ENCODE measurements at places on chromosomes 5 and 9.

DNA sequence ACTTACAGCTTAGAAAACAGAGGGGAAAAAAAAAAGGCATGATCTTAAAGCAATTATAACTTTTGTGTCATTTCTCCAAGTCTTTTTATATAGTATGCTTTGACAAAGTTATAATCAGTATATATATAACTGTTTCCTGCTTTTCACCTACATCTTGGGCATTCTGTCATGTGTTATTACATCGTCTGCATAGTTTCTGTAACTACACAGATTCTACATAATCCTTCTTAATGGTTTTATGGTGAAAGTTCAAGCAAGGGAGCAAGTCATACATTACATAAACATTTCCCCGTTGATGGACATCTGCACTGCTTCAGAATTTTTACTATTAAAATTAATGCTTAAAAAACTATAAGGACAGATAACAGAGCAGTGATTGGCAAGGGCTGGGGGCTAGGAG is 12.1 kb downstream of the FEM1C start:
- no peak for DNase-seq

- no peak for DNase-seq
Measured at GRCh38 chr9:20580673-20581072, 41.6 kb downstream of the MLLT3 start.

DNA sequence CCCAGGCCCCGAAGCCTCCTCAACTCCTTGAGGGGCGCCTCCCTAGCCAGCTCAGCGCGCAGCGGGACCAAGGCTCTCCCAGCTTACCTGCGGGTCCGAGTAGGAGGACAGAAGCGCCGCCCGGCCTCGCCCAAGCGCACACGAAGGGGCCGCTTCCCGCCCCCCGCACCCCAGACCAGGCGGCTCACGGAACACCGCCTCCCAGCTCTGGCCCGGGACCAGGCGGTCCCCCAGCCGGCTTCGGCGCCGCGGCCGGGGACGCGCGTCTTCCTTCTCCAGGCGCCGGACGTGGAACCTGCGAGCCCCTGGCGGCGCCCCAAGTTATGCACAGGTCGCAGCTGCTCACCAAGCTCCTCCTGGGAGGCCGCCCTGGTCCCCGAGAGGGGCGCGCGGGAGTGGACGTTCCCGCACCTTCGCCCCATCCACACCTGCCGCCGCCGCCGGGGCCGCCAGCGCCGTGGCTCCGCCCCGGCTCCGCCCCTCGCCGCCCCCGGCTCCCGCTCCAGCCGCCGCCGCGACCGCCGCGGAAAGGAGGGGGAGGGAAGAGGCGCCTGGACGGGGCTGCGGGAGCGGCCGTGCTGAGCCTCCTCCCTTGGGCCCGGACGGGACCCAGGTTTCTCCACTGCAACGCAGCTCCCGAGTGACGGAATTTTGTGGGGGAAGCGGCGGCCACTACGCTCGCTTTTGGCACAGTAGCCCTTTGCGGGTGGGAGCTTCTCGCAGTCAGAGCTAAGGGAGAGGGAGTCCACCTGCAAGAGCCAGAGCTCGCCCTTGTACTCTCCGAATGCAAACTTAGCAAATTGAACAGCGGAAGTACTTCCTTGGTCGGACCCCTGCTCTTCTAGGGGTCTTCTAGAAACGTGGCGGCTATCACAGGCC is 77.5 kb upstream of the IFNE start:
- DNase-seq, result peak; percentile 65

DNA sequence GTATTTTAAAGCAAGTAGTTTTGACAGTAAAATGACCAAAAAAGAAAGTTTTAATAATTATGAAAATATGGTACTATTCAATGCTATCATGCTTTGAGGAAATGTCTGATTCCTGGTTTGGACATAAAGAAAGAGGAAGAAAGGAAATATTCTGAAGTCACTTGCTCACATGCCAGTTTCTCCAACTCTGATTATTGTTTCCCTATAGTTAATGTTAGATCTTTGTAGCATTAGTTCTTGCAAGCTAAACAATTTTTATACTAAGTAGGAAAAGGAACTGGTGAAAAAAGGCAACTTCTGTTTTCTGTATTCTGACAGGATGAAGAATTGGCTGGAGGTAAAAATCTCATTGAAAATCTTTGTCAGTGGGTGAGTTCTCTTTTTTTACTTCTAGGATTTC is 119.5 kb downstream of the YTHDC2 start:
- DNase-seq, result no peak

DNA sequence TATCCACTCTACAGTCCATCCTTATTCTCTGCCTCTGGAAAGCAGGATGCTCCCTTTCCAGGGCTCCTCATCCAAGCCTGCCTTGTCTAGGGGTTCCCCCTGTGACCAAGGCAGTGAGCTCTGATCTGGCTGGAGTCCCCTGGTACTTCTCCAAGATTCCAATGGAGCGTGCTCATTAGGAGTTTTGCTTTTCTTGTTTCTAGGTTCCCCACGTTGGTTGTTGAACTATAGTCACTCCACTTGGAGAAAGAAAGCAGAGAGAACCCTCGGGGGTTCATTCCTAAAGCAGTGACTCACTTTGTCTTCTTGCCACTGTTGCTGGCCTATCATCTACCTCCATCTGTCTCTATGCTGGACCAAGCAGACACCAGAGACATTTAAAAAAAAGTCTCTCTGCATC is 192.6 kb downstream of the TLE4 start:
- DNase-seq, result no peak

DNA sequence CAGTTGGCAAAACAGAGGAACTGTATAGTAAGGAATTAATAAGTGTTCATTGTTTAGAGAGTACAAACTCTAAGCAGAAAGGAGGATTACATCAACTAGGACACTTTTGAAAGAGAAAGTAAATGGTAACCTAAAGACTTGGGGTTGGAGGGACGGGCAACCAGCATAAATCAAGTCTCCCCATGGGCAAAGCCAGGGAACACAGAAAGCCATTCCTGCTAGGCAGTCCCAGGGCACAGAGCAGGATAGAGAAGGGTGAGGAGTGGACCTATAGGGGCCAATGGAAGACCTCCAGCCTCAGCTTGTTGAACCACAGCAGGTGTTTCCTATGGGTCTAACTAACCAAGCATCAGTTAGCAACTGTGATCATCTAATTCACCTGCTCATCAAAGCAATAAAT is 9.2 kb upstream of the ERAP1 start:
- DNase-seq, result no peak

GRCh38 chr5:43168175-43168574 is 23.9 kb upstream of the NIM1K start:
- no peak for DNase-seq

GRCh38 chr5:150485693-150486401 is 22.1 kb upstream of the NDST1 start:
- peak; percentile 53 for DNase-seq

- DNase-seq, result peak; percentile 2
Measured at GRCh38 chr5:53170746-53171349, 61.3 kb upstream of the MOCS2 start.

GRCh38 chr5:83718195-83718825 is 2.3 kb downstream of the HAPLN1 start:
- peak; percentile 29 for DNase-seq

DNA sequence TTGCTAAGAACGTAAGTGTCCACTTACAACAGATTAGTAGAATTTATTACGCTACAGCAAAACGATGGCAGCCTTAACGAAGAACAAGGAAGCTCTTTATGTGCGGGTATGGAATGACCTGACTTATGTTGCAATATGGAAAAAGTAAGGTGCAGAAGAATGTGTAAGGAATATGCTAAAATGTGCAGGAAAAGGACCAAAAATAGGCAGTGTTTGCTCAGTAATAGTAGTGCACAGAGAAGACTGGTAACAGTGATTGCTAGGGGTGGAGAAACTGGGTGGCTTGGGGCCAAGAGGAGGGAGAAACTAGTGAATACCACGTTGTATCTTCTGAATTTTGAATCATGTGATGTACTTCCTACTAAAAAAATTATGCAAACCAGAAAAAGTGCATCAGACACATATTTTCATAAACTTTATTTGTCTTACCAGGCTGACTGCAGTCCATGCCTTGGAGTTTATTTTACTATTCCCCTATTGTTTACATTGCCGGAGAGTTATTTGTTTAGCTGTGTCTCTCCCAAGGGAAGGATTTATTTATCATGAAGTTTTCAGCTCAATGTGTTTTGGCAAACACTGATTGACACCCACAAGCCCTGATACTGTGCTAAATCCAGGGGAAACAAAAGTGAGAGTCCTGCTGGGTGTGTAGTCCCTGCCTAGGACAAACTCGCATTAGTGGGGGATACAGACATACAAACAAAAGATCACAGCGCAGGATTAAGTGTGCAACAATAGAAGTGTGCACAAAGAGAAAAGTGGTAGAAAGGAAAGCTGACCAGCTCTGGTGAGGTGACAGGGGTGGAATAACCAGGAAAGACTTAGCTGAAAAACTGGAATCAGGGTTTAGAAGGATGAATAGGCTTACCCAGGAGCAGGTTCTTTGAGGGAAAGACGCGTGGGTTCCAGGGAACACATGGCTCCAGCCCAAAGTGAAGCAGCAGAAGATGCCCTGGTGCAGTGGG is 34.0 kb upstream of the ZNF484 start:
- DNase-seq, result no peak

DNA sequence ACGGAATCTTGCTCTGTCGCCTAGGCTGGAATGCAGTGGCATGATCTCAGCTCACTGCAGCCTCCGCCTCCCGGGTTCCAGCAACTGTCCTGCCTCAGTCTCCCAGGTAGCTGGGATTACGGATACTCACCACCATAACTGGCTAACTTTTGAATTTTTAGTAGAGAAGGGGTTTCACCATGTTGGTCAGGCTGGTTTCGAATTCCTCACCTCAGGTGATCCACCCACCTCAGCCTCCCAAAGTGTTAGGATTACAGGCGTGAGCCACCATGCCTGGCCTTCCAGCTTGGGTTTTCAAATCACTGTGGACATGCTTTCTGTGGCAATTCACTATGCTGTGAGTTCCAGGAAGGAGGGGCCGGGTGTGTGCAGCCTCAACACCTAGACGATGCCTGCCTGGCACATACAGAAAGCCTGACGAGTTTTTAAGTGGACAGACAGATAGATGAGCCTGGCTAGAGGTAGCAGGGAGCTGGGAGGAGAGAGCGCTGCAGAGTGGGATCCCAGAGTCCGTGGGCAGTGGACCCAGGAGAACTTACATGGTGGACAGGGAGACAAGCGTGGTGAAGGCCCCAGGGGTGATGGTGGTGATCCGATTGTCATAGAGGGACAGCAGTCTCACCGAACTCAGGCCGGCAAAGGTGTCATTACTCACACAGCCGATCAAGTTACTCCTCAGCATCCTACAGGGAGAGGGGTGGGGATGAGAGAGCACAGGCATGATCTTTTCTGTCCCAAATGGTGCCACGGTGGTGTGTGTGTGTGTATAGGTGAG is 173.4 kb upstream of the PANK3 start:
- DNase-seq, result no peak

DNA sequence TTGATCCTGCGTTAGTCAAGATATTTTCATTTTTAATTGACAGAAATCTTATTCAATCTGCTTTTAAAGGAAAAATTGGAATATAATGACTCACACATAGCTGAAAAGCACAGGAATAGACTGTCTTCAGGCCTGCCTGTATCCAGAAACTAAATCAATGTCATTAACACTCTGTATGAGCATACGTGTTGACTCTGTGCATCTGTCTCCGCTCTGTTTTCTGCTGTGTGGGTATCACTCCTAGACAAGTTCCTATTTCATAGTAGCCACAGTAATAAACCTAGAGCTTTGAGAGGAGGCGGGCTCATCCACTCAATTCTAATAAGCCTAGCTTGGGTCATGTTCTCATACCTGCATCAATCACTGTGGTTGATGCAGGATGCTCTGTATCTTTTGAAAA is 267.6 kb downstream of the KCTD16 start:
- no peak for DNase-seq

- no peak for DNase-seq
Measured at GRCh38 chr5:5634817-5635216, 212.3 kb downstream of the ICE1 start.

DNA sequence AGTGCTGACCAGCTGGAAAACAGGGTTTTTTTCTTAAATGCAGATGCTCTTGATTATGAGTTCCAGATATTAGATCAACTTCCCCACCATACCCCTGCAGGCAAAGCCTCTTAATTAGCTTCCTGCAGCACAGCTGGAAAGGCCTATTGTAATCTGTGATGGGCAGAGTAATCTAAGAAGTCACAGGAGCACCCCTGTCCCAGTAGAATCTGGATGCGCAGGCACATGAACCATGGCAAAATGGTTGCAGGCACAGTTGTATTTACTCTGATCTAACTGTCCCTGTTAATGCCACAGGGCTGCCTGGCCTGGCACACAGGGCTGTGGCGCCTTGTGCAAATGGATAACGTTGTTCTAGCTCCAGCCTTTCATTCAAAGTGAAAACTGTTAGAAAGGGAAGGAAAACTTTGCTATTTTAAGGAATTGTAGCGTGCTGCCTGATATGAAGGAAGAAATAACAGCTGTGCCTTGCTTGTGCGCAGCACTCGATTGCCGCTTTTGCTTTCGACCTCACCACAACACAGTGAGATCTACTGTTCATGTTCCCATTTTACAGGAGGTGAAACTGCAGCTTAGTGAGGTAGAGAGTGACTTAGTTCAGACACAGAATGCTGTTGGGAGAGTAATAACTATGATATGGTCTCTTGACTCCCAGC is 2.3 kb downstream of the TGFBI start:
- DNase-seq, result no peak

DNA sequence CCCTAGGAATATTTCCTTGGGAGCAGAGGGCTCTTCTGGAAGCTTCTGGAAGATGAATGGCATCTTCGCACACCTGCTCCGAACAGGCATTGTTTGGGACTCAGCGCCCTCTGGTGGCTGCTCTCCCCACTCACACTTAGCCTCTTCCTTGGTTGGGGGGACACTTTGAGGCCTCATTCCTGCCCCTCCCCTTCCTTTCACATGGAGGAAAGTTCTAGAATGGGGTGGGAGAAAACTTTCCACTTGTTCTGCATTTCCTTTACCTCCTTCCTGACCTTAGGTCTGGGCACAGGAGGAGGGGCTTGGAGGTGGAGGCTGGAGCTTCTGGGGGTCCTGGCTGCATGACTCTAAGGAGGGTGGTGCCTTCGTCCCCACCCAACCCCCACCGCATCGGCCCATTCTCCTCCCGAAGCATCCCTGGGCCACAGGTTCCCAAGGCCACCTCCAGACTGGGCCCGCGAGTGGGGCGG is 19.3 kb upstream of the SMIM32 start:
- peak; percentile 61 for DNase-seq

DNA sequence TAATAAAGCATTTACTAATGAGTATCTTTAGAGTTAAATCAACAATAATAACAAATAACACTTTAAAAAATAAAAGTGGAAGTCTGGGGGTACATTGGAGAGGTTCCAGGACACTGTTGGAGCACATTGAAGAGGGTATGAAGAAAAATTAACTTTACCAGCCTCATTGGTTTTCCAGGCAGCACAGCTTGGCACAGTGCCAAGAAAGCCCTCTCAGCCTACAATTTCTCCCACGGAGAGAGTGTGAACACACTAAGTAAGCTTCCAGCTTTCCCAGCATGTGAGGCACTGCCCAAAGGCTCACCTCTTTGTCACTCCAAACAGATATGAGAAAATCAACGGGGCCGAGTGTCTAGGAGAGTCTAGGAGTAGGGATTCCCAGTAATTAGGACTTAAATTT is 1912.8 kb upstream of the NUDT12 start:
- no peak for DNase-seq

DNA sequence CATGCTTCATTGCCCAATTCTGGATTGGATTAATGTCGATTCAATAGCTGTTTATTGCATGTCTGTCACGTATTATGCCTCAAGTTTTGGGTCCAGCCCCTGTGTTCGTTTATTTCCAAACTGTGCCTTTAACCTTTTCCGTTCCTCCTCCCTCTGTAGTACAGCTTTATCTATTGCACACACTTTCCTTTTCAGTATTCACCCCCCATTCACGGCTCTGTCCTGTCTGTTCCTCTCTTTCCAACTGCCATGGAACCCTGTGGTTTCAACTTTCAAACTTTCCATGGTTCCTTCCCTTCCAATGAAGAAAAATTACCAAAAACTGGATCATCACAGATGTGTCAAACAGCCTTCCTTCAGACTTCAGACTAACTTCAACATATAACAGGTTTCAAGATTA is 17.1 kb downstream of the SMARCA2 start:
- no peak for DNase-seq
